Activated B cell treated with CpG ODN at 0.5 μM for 24 hours (primary cell): ENCODE measurements at places on chromosomes 12 and 14. TPM values are rescaled to one million over a fixed set of nuclear protein-coding genes. Genes with fewer than 3 reads are reported as not detected.

IL22 gene
- total RNA-seq = not detected in 2 replicates

GPR162 gene
- total RNA-seq = not detected in 2 replicates

- no peaks in the 10 kb centered on the region for H3K36me3 ChIP-seq
- peaks cover 38% of the 10 kb centered on the region for H3K27me3 ChIP-seq
- no peaks in the 10 kb centered on the region for H3K4me1 ChIP-seq
- no peak for DNase-seq
Measured at GRCh38 chr14:99837822-99838221, 44.6 kb downstream of the EML1 start.

GRCh38 chr12:113087193-113087592, 30.7 kb downstream of the DTX1 start:
- peak overlapping the region; percentile 81 for H3K27ac ChIP-seq
- H3K4me1 ChIP-seq = peaks cover 96% of the 10 kb centered on the region
- no peaks in the 10 kb centered on the region for H3K27me3 ChIP-seq
- DNase-seq = no peak
- H3K36me3 ChIP-seq = peaks cover 15% of the 10 kb centered on the region
